ENCODE measurements at places on chromosomes 5 and 9.

DNA sequence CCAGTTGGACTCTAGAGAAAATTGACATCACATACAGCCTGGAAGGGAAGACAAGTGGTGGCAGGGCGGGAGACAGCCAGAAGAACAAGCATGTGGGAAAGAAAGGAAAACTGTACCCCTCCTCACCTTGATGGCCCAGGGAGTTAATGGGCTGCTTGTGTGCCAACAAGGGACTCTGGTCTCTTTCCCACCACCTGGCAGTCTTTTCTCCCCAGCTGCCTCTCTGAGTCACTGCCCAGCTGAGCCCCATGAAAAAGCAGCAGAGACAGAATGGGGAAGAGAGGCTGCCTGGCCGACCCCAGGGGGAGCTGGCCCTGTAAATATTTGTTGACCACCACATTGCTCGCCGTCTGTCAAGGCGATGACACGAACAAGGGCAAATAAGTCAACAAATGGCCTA is 359.4 kb downstream of the ENC1 start:
- DNase-seq, result no peak

GRCh38 chr5:143172739-143173138 is 230.7 kb downstream of the NR3C1 start:
- DNase-seq, result no peak

DNA sequence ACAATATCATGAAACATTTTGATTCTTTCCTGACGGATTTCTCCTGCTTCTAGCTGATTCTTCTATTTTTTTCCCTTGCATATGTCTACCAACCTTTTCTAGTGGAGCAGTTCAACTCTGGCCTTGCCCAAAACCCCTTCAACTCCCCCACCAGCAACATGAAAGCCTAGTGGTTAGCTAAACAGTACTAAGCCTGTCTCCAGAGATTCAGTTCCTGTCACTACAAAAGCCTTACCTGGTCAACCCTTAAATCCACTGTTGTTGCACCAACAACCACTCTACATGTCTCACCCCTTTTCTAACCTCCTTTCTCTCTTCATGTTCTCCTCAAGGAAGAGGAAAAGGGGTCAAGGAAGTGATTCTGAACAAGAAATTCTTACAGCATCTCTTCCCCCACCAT is 74.8 kb upstream of the PIK3R1 start:
- no peak for DNase-seq

DNA sequence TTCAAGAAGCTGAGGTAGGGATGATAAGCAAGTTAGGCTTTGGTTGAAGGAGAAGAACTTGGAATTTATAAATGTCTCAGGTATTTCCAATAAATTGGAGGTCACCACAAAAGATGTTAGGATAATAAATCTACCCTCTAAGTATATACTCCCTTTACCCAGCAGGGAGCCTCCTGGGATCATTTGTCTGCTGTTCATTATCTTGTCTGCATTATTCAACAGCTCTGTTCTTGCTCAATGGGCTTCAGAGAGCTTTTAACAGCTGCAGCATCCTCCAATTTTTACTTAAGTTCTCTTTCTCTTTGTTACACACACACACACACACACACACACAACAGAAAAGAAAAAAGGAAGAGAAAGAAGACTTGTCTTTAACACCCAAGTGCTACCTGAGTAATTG is 51.7 kb upstream of the VPS13A start:
- DNase-seq, result no peak

Data from stimulated activated CD8-positive, alpha-beta memory T cell treated with anti-CD3 and anti-CD28 coated beads, Interleukin-2, amount 100 ng/mL, for 48 hours (primary cell).